ENCODE measurements at places on chromosomes 3 and 15.

- DNase-seq, result no peak
These were observed 21.0 kb upstream of the SLC25A38 start for GRCh38 chr3:39362192-39362591.

DNA sequence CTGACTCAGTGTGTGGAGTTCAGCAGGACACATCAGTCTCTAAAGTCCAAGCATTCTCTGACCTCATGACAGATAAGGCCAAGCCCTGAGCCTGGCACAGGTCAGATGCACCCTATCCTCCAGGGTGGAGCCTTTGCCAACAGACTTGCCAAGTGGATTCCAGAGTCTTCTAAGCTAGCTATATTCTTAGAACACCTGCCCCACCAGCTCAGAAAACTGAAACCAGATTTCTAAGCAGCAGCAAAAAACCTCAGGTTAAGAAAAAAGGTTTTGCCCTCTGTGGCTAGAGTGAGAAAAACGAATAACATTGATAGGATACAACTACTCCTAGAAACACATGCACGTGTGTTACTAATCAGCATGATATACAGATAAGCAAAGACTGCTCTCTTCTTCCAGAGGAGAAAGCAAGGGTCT lies 11.6 kb downstream of the RMDN3 start:
- DNase-seq, result peak; percentile 36

- DNase-seq, result no peak
These were observed 103.9 kb downstream of the TMEM266 start for GRCh38 chr15:76163457-76164295.

GRCh38 chr3:64595253-64595694 lies 92.5 kb downstream of the ADAMTS9 start:
- no peak for DNase-seq

- no peak for DNase-seq
These were observed 163.8 kb upstream of the ARHGEF26 start for GRCh38 chr3:153957421-153957820.

- DNase-seq, result peak; percentile 22
These were observed 41.5 kb downstream of the ADGRG7 start for GRCh38 chr3:100650651-100651619.

DNA sequence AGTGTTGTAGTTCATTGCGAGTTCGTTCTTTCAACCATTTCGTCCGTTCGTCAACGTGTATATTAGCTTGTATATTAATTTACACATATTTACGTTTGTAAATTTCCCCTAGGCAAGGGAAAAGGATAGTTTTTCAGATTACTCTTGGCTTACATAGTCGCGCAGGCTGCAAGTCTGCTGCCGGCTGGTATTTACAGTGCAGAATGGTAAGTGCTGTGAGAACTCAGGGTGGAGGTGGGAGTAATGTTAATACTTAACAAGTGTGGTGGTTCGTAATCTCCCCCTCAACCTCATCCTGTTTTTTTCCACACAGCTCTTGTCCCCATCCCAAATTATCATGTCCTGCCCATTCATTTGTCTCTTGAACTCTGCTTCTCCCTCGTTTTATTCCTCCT lies 766 bp downstream of the FAM98B start:
- no peak for DNase-seq

- no peak for DNase-seq
These were observed 45.1 kb downstream of the SEMA5B start for GRCh38 chr3:122982216-122983185.

DNA sequence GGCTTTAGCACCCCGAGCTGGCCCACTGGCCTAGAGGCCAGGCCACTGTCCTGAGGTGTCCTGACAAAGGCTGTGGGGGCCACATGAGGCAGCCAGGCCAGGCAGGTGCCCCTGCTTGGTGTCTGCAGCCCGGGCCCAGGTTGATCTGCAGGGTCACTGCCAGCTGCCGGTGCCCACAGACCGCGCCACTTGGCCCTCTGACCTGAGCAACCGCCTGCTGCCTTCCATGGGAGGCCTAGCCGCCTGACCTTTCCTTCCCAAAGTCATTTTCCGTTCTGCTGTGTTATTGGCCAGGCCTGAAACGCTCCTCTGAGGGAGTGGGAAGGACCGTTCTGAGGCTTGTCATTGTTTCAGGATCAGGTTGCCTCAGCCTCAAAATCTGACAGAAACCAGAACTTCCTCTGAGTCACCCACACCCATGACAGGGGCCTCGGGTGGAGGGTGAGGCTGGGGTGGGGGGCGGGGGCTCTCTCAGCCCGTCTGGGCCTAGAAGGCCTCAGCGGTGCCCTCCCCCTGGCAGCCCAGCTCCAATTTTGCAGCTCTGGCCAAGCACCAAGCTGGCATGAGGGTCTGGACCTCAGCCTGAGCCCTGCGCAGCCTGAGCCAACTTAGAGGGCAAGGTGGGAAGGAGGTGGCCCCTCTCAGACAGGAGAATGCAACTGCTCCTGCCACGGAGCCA lies 140.7 kb upstream of the MEF2A start:
- peak; percentile 63 for DNase-seq

DNA sequence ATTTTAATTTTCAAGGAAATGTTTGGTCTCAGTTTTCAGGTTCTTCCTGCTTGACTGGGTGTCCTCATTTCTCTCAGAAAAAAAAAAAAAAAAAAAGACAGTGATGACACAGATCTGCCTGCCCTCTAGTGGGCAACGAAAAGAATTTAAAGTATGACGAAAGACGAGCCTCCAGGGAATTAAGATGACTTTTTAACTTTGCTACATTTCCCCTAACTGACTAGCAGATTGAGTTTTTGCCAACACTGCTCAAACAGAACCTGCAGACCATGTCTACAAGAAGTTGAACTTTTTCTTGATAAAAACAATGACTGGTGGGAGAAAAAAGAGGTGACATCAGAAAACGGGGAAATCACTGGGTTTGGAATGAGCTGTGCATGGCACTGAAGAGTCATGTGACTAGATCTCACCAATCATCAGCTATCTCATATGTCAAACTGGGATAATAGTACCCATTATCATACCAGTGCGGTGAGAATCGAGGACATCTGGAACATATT lies 40.8 kb downstream of the EOMES start:
- peak; percentile 39 for DNase-seq

DNA sequence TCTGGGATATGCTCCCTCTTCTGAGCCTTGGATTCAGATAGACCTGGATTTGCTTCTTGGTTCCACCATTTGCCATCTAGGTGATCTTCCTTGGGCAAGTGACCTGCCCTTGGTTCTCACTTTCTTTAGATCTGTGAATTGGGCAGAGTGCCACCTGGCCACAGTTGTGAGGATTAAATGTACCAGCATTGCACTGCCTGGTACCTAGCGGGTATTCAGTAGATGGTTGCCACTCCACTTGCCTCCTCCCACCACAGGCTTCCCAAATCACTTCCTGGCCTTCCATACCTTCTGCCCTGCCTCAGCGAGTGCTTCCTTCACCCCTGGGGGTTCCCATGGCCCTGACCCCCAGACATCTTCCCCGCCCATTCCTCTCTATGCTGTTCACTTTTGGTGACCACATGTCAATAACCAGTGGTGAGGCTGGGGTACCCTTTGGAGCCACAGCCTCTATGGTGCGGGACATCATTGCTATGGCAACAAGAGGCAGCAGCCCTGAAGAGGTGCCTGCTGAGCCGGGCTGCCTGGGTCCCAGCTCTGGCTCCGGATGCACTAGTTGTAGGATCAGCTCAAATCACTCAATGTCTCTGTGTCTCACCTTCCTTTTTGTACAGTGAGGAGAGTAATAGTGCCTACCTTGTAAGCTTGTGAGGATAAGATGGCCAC lies 40.5 kb downstream of the CMTM7 start:
- DNase-seq, result peak; percentile 41

- no peak for DNase-seq
These were observed 248.1 kb upstream of the C2CD4B start for GRCh38 chr15:62413153-62413552.

DNA sequence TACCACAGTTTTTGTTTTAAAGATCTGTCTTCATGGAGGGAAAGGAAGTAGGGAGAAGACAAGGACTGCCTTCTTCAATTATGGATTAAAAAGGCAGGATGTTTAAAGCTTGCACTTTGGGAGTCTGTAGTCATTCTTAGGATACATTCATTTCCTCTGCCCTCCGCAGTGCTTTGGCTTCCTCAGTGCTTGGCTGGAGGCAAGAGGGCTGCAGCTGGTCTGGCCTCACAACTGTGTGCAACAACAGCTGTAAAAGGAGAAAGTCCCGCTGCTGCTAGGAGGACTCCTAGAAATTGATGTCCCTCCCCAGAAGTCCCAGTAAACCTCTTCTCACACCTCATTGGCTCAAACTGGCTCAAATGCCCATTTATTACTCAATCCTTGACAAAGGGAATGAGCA lies 54.4 kb upstream of the PPP2R3A start:
- no peak for DNase-seq

DNA sequence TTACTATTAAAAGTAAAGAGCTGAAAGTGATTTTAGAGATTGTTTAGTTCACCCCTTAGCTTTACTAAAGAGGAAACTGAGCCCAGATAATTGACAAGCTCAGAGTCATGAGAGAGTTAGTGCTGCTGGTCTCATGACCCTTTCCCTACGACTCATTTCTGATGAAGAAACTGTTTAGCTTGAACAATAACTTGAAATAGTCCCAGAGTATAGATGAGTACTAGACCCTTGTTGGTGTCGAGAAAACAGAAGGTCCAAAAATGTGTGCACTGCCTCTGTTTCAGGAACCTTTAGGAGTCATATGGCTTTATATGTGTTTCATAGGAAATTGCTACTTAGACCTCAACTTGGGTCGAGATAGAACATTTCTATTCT lies 58.2 kb downstream of the IL16 start:
- no peak for DNase-seq

- DNase-seq, result no peak
These were observed 128.5 kb downstream of the RBMS3 start for GRCh38 chr3:29409409-29409808.

DNA sequence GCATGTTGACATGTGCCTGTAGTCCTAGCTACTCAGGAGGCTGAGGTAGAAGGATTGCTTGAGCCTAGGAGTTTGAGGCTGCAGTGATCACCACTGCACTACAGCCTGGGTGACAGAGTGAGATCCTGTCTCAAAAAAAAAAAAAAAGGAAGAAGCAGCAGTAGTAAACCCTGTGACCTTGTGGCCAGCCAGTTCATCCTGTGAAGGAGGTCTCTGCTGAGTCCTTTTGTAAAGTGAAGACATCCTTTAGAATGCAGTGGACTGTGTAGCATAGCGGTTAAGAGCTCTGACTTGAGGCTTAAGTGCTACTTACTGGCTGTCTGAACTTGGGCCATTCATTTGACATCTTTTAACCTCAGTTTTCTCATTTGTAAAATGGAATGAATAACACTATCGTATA lies 8.3 kb downstream of the EXOSC7 start:
- no peak for DNase-seq

- DNase-seq, result no peak
These were observed 51.0 kb upstream of the FURIN start for GRCh38 chr15:90817117-90818057.

DNA sequence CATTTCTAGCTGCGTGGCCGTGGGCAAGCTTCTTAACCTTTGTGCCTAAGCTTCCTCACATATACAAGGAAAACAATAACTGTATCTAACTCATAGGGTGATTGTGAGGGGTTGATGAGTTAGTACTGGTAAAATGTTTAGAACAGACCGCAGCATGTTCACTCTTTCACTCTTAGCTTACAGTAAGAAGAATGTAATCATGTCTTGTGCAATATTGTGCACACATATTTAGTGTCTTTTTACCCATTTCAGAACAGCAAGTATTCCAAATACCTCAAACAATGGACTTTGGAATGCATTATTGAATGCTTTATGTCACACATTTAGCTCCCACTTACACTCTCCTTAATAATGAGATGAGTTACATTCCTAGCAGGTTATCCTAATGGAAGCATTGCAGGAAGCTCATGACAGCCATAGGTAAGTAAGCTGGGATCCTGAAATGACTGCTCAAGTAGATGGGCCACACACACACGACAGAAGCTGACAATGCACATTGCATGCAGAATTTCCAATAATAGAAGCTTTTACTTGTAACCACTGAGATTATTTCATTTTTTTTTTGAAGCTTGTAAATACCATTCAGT lies 468.9 kb upstream of the WNT5A start:
- no peak for DNase-seq

DNA sequence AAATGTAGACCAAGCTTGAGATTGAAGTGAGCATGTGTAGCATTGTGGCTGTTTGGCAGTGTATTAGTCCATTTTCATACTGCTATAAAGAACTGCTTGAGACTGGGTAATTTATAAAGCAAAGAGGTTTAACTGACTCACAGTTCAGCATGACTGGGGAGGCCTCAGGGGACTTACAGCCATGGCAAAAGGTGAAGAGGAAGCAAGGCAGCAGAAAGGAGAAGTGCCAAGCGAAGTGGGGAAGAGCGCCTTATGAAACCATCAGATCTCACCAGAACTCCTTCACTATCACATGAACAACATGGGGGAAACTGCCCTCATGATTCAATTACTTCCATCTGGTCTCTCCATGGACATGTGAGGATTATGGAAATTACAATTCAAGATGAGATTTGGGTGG lies 8.6 kb upstream of the CERS3 start:
- DNase-seq, result no peak

Data from activated CD4-positive, alpha-beta memory T cell treated with anti-CD3 and anti-CD28 coated beads, Interleukin-2, amount 10 ng/mL, durations not matched to agents 7 days and 5 days (primary cell).